ENCODE measurements at places on chromosomes 16 and 17.

DNA sequence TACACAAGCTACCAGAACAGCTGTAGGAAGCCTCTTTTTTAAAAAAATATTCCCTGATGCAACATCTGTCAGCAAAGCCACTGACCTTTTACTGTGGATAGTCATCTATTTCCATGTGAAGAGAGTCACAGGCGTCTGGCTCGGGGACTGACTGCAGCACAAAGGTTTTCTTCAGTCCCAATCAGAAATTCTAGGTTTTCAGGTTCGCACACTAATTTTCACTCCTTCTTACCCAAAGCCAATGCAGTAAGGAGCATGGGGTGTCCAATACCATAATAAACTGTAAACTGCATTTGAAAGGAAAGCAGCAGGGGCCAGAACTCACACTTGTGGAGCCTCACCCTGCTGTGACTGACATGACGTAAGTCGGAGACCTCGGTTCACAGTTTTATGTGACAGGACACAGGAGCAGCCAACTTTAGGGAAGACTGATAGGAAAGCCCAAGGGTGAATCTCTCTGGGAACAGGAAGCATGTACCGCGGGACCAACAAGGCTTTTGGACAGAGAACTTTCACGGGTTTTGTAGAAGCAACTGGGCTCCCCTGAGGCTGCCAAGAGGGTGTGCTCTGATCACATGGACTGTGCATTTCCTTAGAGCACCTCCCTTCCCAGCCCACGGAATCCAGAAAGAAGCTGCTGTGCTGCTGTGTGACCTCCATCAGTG, 9.1 kb upstream of the TMEM100 start:
- no peak for DNase-seq

- DNase-seq, result no peak
These were observed 139.2 kb downstream of the PHKB start for GRCh38 chr16:47600376-47600775.

DNA sequence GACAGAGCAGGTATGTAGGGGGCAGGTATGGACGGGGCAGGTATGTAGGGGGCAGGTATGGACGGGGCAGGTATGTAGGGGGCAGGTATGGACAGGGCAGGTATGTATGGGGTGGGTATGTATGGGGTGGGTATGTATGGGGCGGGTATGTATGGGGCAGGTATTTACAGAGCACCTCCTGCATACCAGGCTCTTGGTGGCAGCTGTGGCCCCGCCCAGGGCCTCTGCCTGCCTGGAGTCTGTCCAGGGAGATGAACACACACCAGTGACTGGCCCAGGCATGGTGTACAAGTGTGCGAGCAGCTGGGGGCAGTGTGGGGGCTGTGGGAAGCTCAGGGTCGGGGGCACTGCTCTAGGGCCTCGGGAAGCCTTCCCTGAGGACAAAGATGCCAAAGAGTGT, 4.4 kb downstream of the RPL3L start:
- DNase-seq, result no peak

DNA sequence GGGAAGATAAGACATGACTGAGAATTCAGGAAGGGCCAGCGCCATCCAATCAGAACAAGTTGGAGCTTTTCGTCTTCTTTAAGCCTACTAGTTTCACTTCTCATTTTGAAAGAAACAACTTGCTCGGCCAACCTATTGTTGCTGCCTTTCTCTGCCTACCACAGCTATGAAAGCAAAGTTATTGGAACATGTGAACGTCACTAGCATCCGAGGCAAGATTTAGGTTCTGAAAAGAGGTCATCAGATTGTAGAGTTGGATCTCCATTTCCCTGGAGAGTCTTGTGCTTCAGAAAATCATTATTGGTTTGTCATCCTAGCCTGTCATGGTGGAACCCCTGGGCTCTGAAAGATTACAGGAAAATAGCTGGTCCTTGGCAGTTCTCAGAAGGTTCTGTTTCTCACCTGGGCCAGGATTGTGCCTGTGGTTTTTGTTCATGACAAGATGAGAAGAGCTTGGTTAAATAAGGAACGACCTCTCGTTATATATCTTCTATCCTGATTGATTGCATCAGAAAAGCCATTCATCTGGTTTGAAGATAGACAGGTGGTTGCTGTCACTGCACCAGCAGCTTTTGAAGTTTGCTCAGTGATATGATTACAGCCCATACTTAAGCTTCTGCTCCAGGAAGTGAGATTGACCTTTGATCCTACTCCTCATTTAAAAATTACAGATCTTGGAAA, 25.3 kb downstream of the CDH13 start:
- DNase-seq, result no peak

GRCh38 chr17:76536511-76537287, 810 bp downstream of the CYGB start:
- no peak for DNase-seq

DNA sequence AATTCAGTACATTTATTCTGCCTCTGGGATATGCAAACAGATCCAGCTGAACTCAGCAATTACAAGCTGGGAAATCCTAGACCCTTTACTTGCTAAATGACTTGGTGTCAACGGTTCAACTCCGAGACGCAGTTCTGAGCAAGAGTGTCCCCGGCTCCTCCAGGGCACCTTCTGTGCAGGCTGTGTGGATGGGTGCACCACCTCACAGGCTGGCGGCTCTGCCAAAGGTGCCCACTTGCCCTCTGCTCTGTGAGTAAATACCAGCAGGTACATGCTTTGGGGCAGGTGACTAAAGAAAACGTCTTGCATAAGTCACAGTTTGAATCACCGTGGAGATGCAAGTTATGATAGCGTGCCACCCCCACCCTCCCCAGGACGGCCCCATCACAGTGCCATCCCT, 23.3 kb downstream of the MAP1LC3B start:
- DNase-seq, result no peak

GRCh38 chr17:64723781-64724180, 61.7 kb upstream of the SMURF2 start:
- DNase-seq, result no peak

GRCh38 chr16:2507052-2507659, 6.6 kb upstream of the ATP6V0C start:
- DNase-seq, result no peak

DNA sequence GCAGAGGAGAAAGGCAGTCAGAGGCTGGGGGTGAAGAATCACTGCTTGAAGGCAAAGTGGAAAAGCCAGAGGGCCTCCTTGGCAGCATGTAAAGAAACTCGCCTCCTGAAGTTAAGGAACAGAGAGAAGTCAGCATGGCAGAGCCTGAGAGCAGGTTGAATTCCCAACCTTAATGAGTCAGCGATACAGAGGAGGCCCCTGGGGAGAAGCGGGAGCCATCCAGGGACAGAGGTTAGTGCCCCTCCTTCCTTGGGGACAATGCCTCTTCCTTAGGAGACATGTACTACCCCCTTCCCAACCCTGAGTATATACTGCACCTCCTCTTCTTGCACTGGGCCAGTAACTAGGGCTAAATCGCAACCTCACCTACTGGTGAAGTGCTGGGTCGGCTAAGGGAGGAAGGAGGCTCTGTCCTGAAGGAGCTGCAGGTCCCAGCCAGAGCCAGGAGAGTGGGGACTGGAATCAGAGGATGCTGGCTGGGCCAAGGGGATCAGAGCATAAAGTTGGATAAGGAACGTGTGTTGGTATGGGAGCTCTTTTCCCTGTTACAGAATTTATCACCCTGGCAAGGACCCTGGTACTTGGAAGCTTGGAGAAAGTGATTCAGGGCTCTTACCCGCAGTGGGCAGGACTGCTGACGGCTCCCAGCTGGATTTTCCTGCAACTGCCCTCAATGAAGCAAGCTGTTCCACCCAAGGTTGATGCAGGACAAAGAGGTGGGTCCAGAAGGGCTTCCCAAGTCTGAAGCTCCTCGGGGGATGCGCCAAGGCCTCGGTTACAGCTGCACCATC, 5.4 kb upstream of the AANAT start:
- no peak for DNase-seq

DNA sequence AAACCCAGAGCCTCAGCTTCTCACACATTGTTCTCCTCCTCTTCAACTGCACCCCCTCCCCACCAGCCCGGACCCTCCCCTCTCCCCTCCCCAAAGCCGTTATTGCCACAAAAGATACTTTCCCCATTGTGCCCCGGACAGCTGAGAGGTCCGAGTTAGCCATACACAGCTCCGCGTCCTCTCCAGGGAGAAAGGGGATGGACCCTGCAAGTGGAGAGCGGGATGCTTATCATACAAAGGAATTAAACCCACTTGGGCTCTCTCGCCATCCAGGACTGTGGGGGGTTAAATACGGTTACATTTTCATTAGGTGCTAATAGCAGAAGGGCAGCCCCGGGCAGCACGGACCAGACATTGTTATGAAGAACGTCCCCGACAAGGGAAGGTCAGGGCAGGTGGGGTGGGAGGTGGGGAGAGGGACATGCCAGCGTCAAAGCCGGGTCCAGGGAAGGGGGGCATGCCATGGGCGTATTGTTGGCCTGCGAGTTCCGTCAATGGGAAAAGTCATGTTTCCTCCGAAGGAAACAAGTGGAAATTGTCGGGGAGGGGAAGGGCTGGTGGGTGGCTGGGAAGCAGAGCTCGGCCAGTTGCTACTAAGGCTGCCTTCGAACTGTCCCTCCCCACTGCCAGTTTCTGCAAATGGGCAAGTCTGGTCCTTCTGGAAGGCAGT, 99.1 kb downstream of the SOX9 start:
- no peak for DNase-seq

DNA sequence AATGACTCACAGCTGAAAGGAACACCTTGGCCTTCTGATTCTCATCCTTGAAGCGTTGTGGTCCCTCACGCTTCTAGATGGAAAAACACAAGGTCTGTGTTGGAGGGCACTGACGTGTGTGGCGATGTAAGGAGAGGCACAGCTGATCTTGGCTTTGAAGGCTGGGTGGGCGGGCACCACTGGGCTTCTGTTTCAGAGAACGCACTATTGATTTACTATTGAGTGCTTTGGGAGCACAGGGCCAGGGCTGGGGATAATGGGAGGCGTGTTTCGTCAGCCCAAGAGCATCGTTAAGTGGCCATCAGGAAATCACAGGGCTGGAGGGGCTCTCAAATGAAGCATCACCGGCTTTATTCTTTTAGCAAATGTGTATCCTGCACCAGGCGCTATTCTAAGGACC, 70.7 kb downstream of the CMIP start:
- peak; percentile 5 for DNase-seq

GRCh38 chr17:2025622-2026309, 632 bp upstream of the RTN4RL1 start:
- peak; percentile 40 for DNase-seq

GRCh38 chr16:52561910-52562741, 15.2 kb upstream of the TOX3 start:
- DNase-seq, result peak; percentile 83

GRCh38 chr17:39709319-39709997, 9.6 kb downstream of the ERBB2 start:
- no peak for DNase-seq

- DNase-seq, result no peak
These were observed 35.1 kb downstream of the TLE7 start for GRCh38 chr16:71406724-71407123.

GRCh38 chr16:83934684-83934977, 18.4 kb upstream of the OSGIN1 start:
- DNase-seq, result no peak

DNA sequence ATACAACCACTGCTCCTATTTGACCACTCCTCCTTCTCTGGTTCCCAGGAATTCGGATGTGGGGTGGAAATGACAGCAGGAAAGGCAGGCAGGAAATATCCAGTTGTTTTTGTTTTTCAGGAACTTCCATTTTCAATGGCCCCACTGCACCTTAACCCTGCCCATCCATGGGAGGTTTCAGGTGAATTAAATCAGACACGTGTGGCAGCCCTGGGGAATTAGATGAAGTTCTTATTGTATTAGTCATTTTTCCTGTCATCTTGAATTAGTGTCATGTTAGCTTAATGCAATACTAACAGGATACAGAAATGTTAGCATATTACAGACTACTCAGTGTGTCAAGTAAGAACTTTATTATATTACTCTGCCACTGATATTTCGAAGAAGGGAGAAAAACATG, 146.4 kb downstream of the CHD9NB start:
- no peak for DNase-seq

DNA sequence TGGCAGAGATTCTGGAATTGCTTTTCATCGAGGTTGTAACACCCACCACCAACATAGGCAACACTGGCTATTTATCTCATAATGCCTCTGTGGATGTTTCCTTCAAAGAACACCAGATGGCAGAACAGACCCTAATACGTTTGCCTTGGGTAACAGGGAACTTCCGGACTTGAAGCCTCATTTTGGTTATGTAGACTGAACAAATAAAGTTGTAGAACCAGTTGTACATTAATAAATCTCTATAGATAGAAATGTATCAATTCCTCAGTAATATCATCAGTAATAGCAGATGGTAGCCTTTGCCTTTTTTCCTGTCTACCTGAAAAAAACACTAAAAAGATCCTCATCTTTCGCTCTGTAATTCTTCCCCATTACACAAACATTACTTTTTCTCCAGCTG, 25.9 kb upstream of the APOH start:
- DNase-seq, result peak; percentile 44

- peak; percentile 75 for DNase-seq
These were observed 5.3 kb upstream of the DNAH2 start for GRCh38 chr17:7712111-7712771.

DNA sequence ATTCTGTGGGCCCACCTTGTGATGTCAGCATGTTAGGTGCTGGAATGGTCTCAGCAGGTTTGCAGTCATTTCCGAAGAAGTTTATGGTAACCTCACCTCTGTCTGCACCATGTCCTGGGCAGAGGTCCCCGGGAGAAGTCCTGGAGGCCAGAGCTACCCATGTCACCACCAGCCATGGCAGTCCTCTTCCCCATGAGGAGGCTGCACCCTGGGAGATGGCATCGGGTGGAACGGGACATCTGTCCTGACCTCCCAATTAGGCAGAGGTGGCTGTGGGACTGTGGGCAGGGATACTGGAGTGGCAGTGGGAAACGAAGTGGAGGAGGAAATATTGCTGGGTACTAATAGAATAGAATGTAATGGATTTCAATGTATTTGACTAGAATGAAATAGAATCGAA, 511.8 kb upstream of the WSB1 start:
- no peak for DNase-seq

GRCh38 chr17:82228842-82229697, at the start of gene SLC16A3:
Gene SLC16A3 (plus strand): TSS chr17:82229042. CDS start chr17:82236009, 6,967 bp downstream.
- no peak for DNase-seq

DNA sequence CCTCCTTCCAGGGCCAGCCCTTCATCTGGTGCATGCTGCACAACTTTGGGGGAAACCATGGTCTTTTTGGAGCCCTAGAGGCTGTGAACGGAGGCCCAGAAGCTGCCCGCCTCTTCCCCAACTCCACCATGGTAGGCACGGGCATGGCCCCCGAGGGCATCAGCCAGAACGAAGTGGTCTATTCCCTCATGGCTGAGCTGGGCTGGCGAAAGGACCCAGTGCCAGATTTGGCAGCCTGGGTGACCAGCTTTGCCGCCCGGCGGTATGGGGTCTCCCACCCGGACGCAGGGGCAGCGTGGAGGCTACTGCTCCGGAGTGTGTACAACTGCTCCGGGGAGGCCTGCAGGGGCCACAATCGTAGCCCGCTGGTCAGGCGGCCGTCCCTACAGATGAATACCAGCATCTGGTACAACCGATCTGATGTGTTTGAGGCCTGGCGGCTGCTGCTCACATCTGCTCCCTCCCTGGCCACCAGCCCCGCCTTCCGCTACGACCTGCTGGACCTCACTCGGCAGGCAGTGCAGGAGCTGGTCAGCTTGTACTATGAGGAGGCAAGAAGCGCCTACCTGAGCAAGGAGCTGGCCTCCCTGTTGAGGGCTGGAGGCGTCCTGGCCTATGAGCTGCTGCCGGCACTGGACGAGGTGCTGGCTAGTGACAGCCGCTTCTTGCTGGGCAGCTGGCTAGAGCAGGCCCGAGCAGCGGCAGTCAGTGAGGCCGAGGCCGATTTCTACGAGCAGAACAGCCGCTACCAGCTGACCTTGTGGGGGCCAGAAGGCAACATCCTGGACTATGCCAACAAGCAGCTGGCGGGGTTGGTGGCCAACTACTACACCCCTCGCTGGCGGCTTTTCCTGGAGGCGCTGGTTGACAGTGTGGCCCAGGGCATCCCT, 7.4 kb downstream of the NAGLU start:
- no peak for DNase-seq

GRCh38 chr17:29138971-29139691, 41.1 kb downstream of the MYO18A start:
- DNase-seq, result no peak
